Small intestine (tissue), 16 donors: ENCODE measurements at places on chromosomes 16 and 17.

GRCh38 chr17:30208214-30208613 is 27.3 kb downstream of the SLC6A4 start:
- DNase-seq, result no peak

DNA sequence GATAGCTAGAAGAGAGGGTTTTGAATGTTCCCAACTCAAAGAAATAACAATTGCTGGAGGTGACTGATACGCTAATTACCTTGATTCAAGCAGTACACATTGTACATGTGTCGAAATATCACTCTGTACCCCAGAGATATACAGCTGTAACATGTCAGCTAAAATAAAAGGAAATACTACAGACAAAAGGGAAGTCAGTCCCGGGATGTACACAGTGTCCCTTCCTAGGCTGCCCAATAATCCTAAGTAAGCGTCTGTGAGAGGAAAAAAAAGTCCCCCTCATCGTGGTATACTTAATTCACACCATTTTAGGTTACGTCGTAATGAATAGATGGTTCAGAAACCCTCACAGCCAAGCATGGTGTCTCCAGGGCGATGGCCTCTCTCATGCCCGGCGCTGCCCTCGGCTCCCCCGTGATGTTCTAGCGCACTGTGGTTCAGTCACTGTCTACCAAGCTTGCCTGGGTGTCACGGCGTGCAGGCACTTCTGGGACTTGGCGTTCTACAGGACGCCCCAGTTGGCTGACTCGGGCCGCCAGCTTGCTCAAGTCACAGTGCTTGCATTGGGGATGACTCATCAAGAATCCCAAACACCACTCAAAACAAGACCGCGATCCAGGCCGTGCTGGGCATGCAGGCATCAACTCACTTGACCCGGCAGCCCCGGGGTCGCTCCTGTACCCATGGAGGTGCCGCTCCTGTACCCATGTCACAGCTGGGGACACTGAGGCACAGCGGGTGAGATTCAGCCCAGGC is 27.6 kb downstream of the CCDC40 start:
- DNase-seq, result peak; percentile 9

GRCh38 chr17:59856859-59857794 is 35.6 kb downstream of the TUBD1 start:
- DNase-seq, result no peak

DNA sequence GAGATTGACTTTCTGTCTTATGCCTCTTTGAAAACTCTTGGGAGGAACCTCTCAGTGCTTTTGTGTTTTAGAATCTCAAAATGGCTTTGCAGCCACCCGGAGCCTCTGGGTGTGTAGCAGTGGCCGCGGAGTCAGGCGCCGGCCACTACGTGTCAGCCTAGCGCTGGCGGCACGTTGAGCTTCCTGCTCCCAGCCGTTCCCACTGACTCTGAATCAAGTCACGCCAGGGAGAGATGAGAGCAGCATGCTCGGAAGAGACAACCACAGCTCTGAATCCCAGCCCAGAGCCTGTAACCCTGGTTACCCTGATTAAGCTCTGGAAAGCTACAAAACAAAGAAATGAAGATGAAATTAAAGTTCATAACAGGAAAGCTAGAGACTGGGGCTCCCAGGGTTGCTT is 97.4 kb upstream of the CACNG5 start:
- DNase-seq, result no peak

- peak; percentile 16 for DNase-seq
Observed at GRCh38 chr17:15981208-15981607, 18.3 kb downstream of the ZSWIM7 start.

DNA sequence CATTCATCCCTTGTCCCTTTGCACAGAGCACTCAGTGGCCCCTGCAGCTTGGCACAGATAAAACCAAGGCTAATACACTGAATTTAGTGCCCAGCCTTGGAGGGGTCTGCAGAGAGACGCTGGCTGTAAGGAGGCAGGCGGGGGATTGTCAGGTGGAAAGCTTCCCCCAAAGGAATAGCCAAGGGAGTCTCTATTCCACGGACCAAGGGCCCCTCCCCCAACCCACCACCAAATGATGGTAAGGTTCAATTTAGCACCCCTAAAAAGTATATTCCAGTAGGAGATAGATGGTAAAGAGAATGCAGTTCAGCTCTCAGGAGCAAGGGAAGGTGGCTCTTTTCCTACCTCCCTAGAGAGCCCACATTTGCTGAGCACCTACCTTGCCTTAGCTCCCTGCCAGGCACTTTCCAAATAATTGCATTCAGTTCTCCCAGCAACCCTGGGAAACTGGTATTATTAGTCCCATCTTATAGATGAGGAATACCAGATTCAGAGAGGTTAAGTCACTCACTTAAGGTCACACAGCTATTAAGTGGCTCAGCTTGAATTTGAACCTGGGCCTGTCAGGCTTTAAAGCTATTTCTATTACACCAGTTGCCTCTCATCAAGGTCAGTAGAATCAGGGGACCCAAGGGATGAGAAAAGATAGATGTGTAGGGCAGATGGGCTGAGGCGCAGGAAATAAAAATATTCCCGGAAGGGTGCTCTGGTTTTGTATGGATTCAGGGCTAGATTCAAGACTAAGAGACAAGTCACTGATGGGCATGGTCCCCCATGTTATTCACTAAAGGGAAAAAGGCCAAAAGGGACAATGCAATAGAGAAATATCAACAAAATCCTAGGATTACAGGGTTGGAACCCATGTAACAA is 20.0 kb upstream of the ZFHX3 start:
- no peak for DNase-seq

GRCh38 chr17:58786586-58787295 is 31.1 kb downstream of the PPM1E start:
- peak; percentile 19 for DNase-seq

DNA sequence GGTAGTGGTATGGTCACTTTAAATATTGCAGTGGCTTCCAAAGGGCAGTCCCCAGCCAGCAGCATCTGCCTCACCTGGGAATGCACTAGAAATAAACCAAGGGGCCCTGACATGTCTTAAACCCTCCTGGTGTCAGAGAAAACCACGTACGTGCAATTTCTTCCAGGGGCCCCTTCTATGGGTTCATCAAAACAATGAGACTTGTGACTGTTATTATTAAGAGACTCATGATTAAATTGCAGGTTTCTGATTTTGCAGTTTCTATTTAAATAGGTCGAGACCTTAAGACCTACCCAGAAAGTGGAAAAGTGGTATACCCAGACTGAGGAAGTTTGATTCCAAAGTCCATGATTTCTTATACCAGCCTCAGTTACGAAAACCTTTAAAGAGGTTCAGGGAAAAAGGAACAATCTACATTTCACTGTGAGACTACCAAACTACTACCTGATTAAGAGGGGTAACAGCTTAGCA is 746 bp upstream of the POLG2 start:
- DNase-seq, result no peak
